HFF-Myc (cell line): ENCODE measurements at places on chromosomes 3 and 15.

DNA sequence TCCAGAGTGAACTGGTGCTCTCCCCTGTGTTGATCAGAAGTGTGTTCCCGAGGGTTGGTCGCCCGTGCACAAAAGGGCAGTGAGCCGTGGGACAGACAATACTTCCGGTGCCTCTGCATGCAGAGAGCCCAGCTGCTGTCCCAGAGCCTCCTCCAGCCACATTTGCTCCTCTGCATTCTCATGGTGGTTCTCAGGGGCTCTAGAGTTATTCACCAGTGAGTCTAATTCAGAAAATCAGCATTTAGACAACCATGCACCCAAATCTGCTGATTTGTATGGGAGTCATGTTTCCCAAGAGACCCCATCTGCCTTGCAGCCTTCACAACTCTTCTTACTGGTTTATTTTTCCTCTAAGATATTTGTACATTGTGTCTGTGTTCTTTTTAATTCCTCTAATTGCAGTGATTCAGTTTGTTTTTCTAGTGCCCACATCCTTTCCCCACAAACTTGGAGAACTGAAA is 107.0 kb upstream of the SPRED1 start:
- DNase-seq = no peak

GRCh38 chr15:52540374-52541012 is 11.8 kb upstream of the MYO5A start:
- DNase-seq = no peak

DNA sequence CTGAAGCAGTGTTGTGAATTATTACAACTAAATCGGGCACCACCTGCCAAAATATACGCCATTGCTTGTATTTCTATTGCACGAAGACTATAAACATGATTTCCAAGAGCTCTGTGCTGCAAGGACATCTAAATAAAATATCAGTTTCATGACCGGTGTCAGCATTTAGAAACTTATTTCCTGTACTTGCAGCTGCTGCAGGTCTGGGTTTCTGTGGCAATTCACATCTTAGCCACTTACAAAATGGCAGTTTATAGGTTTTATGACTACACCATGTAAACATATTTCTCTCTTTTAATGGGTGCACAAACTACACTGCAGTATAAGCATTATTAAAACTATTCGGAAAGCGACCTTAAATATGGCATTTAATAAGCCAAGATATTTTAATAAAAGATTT is 359.4 kb downstream of the VPS13C start:
- DNase-seq = no peak

DNA sequence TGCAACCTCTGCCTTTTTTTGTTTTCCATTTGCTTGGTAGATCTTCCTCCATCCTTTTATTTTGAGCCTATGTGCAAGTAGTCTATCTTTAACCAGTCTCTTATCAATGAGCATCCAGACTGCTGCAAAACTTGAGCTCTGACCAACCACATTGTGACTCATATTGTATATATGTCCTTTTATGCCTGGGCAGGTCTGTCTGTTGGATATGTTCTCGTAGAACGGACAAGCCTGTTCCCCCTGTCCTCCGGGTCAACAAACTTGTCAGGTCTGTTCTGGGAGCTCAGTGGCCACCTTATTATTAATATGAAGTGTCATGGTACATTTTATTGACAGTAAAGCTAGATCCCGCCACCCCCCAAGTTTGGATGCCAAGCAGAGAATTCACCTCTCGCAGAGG is 252.9 kb upstream of the ST8SIA2 start:
- no peak for DNase-seq
